ENCODE measurements at places on chromosomes 2 and 18.
A peak's percentile ranks its signal among the peaks of the same experiment; 100 is the strongest.

- DNase-seq = no peak
These were observed 24.9 kb downstream of the ZFP36L2 start for GRCh38 chr2:43201497-43201896.

DNA sequence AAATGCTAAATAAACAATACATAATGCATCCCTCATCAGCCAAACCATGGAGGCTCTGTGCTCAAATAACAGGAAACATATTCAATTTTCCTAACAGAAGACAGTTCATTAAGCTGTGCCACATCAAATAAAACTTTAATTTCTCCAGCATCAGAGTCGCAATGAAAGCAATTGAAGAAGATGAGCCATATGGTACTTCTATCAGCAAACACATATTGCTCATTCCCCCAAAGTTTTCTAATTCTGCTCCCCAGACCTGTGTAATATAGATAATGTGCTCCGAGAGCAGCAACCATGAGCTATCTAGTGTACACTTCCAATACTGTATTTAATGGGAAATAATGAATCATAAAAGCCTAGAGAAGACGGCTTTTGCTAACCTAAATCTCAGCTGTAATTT lies 263.2 kb downstream of the MEIS1 start:
- no peak for DNase-seq

DNA sequence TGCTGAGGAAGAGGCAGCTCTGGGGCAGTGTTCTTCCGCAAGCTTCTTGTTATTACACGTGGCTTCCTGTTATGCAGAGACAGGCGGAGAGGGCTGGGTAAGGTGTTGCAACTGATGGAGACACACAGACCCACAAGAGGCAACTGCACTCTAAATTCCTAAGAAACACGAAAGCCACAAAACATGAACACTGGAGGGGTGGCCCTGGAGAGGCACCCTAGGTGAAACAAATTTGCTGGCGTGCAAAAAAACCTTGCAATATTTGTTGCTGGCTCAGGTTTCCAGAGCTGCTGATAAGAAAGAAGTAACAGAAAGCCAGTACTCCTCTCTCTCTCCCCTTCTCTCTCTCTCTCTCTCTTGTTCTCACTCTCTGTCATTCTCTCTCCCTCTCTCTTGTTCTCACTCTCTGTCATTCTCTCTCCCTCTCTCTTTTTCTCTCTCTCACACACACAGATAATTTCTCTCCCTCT lies 31.8 kb downstream of the ARHGAP25 start:
- DNase-seq = peak; percentile 97

GRCh38 chr2:133324150-133324561 lies 244.1 kb downstream of the NCKAP5 start:
- DNase-seq = no peak

DNA sequence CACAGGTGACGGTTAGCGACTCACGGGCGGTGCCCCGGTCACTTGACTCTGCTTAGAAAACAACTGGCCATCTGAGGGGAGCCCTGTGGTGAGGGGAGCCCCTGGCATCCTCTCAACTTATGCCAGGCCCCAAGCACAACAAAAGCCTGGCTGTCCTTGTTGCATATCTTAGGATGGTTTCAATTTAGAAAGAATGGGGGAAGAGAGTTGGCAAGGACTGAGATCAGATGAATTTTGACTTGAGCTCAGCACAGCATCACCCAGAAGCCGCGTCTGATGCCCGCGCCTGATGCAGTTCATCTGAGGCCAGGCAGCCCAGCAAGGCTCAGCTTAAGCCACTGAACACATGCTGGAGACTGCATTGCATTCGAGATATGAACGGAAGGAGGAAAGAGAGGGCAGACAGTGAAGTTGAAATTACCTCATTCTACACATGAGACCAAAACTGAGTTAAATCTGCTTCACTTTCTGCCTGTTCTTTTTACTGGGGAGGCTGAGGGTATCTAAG lies 36.8 kb downstream of the MYT1L start:
- no peak for DNase-seq

- DNase-seq = no peak
These were observed 25.0 kb upstream of the PCBP1 start for GRCh38 chr2:70062270-70062669.

- DNase-seq = no peak
These were observed 283.5 kb upstream of the HS6ST1 start for GRCh38 chr2:128602038-128602698.

Measured in GF-D8 (cell line).